ENCODE measurements at places on chromosomes 2 and 18.

GRCh38 chr2:20490300-20491181, 43.7 kb downstream of the RHOB start:
- DNase-seq = no peak

DNA sequence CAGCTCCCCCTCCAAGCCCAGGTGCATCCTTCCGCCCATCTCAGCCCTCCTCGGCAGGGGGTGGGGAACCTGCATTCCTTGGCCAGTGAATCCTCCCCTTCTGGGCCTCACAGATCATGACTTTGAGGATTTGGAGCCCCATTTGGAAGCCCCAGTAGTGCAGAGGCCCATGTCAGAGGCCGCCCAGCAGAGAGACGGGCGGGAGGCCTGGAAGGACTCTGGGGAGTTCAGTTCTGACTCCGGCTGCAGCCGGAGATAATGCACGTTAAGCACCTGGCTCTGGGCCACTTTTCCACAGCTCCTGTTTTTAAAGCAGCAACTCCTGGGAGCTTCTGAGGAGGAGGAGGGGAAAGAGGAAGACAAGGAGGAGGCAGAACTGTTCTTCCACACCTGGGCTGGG, 14.9 kb downstream of the ATOH8 start:
- no peak for DNase-seq

- no peak for DNase-seq
Observed at GRCh38 chr2:69639266-69639665, 4.3 kb downstream of the AAK1 start.

DNA sequence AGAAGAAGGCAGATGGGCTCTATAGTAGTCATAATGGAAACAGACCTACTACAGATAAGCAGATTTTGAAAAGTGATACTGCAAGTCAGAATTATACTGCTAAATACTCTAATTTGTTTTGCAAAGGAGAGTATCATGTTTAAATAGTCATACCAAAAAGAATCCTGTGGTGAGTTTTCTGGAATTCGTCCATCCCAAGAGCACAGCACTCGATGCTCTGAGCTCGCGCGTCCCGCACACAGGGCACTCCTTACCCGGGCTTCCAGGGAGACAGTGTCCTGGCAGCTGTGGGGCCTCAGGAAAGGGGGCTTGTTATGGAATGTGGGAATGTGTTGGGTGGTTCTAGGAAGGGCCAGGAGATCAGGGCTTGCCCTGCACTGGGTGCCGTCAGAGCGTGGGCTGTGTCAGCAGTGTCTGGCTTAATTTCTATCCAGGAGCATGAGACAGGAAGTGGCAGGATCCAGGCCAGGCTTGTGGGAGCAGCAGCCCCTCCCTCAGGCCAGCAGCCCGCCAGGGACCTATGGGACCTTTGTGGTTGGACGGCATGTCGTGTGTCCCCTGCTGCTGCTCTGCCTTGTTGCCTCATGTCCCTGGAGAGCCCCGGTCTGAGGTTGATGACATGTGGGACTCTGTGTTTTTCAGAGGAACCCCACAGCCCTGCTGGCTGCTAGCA, 193.2 kb upstream of the TPO start:
- DNase-seq = no peak

- DNase-seq = no peak
Observed at GRCh38 chr2:5548991-5549715, 143.0 kb upstream of the SOX11 start.

GRCh38 chr18:37327063-37327577, 238.5 kb downstream of the CELF4 start:
- no peak for DNase-seq

All from activated gamma-delta T cell treated with Interleukin-2 at 50 U/mL for 16 hours (primary cell).